ENCODE measurements at places on chromosomes 1 and 21. TPM values are rescaled to one million over a fixed set of nuclear protein-coding genes. Genes with fewer than 3 reads are reported as not detected.

The DPH2 gene
- polyA plus RNA-seq: 20.8 TPM

The TDRD5 gene
- polyA plus RNA-seq: 3.5 TPM

The SLC6A17 gene
- polyA plus RNA-seq: 0.92 TPM

The C8B gene
- 0.74 TPM for polyA plus RNA-seq

The FRRS1 gene
- polyA plus RNA-seq: 10.0 TPM

The NEK2 gene
- 17.6 TPM for polyA plus RNA-seq

The ARL8A gene
- polyA plus RNA-seq: 44.2 TPM

The TMCO4 gene
- polyA plus RNA-seq: 16.1 TPM

DNA sequence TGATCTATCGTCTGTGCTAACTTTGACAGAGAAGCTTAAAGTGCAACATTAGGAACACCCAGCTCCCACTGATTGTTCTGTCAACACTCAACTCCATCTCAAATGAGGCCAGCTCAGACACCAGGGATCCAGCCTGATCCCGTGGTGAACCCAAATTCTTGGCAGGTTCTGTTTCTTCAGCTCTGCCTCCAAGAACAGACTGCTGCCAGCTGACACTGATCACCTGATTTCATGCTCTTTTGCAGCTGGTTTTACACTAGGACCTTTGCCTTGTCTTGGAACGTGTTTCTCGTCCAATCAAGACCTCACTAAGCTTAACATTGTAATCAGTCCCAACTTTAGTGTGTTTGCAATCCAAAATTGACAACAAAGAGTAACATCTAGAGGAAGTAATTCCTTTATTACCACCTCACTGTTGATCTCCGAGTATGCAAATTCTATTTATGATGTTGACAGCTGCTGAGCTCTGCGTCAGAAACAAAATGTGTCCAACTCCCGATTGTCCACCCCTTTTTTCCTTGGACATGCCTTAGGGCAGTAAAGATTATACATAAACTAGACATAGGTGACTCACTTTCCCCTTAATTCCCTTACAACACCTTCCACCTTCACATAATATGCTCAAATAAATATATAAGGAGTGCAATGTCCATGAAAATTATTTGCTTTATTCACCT, 1.6 kb upstream of the HYI start:
- no peak for DNase-seq

GRCh38 chr1:245142171-245142798, 12.5 kb upstream of the KIF26B start:
- DNase-seq: no peak
